ENCODE measurements at places on chromosomes 2 and 18.

DNA sequence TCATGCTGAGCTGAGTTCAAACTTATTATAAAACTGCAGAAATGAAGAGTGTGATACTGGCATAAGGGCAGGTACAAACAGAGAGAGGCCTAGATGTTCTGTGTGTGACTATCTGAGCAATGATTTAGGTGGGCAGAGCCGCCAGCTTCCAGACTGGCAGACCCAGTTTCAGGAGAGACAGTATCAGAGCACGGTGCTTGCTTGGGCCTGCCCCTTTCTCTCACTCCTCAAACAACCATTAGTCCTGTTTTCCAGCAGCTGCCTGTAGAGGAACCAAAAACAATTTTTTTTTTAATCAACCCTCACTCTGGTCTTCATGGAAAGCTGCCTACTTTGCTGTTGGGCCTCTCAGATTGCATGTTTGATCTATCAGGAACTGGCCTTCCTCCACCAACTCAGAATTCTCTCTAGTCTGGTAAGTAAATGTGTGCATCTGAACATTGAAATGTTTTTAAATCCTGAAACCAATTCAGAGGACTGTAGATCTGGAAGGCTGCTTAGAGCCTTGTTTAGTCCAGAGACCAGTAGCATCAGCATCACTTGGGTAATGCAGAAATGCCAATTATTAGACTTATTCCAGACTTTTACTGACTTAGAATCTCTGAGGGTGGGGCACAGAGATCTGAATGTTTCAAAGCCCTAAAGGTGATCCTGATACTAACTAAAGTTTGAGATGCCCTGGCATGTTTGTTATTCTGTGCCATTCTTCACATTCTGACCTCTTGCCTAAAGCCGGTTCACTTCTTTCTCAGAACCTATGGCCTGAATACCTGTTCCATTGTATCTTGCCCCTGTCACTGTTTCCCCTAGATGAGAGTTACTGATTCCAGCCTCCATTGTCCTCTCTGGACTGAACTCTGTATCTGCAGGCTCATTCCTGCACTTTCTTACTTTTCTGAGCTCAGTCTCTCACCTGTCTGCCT lies 24.8 kb upstream of the CRIM1 start:
- no peak for DNase-seq

DNA sequence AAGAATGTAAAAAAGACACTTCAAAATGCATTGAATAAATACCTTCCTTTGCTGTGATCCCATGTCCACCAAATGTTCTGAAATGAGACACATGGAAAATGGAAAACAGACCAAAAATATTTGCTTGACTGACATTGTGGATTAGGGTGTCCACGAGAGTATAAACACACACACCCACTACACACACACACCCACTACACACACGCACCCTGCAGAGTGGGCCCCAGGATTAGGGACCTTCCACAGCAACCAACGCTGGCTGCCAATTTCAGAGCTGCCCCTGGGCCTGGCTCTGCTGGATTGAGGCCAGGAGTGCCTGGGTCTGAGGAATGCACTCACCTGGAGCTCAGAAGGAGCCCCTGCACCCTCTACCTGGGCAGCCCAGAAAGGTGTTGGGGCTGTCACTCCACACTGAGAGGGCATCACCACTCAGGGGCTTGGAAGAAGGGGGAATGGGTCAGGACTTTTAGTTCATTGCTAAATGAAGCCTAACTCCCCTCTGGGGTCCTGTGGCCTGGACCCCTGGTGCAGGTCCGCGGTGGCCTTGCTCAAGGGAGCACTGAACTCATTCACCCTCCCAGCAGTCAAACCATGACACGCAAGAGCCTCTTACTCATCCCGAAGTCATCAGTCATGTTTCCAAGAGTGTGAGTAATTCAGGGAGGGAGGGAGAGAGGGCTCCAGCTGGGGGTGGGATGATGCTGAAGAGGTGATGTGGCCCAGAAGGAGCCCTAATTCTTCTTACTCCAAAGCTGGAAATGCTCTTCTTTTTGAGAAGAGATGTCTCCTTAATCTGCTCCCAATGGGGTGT lies 50.2 kb upstream of the PLB1 start:
- DNase-seq = no peak

DNA sequence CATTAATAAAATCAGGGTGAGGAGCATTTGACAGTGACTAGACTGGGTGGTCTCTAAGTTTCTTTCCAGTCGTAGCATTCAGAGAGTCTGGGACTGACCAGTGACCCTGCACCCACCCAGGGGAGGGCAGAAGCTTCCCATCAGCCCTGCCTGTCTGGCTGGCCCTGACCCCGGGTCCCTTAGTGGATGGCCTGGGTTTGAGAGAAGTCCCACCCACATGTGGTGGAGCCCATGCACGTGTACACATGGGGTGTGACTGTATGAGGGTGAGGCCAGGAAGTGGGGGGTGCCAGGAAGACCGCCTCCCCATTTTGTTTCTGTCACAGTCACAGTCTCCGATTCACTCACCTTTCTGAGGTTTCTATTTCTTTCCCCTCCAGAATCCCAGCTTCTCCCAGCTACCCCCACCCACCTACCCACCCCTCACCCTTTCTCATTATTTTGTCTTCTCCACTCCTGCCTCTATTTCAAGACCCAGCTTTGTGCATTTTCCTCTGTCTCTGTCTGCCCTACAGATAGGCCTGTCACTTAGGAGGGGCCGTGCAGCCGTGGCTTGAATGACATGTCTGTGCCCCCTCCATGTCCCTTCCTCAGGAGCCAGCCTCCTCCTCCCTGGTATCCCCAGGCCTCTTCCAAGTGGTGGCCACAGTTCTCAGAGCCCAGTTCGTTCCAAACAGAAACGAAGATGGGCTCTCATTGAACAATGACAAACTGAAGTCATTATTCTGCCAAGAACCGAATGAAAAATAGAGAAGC lies 13.6 kb downstream of the CIB4 start:
- no peak for DNase-seq

- DNase-seq = no peak
These were observed 680.2 kb upstream of the LRRTM4 start for GRCh38 chr2:78202366-78202765.

DNA sequence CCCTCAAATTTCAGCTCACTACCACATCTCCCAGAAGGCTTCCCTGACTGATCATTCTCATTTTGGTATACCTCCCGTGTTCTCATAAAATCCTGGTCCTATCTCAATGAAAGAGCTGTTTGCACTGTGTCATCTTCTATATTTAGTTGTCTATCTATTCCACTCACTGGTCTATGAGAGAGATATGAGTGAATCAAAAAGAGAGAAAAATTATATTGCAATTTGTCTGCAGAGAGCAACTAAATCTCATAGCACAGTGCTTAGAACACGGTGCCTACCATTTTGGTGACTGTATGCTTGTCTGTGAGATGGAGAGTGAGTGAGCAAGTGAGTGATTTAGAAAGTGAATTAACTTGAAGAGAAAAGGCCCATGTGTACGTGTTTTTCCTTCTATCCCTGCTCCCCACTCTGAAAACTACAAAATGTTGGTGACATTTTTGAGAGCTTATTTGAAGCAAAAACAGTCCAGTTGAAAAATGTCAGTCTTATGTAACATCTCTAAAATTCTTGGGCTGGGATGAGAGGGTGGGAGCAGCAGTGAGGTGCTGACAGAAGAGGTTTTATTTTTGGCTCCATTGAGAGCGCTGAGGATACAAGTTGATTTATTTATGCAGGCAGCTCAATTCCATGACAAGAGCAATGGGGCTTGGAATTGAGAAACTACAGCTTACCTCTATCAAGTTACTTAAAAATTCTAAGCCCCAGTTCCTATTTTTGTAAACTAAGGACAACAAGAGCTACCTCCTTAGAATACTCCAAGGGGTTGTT lies 373.5 kb upstream of the CHST9 start:
- DNase-seq = no peak

DNA sequence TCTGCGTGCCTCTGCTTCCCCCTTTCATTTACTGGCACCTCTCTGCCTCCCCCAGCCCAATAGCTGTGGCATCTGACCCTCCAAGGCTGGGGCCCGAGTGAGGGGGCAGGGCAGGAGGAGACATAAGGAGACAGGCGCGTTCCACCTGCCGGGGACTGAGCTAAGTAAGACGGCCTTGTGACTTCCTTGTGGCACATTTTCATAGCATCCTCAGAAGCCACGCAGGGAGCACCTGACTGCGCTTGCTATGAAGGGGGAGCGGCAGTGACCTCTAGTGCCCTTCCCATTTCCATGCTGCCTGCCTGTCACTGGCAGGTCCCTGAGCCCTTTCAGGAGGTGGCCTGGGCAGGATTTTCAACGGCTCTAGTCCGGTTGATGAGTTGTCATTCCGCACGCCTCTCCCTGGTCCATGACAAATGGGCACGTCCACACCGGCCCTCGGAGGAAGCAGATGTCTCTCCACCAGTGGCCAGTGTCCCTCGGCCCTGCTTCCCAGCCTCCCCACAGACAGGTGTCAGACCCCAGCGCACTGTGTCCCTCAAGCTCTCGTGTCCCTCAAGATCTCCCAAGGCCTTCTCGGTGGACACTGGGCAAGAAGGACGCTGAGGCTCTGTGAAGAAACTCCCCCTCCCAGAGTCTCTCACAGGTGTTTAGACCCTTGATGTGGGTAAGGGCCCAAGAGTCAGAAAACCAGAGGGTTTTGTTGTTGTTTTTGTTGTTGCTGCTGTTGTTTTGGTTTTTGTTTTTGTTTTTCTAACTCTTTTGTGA lies 42.7 kb downstream of the CYP26B1 start:
- DNase-seq = no peak
